ENCODE measurements at places on chromosomes 13 and 19. TPM values are rescaled to one million over a fixed set of nuclear protein-coding genes. Genes with fewer than 3 reads are reported as not detected.

DNA sequence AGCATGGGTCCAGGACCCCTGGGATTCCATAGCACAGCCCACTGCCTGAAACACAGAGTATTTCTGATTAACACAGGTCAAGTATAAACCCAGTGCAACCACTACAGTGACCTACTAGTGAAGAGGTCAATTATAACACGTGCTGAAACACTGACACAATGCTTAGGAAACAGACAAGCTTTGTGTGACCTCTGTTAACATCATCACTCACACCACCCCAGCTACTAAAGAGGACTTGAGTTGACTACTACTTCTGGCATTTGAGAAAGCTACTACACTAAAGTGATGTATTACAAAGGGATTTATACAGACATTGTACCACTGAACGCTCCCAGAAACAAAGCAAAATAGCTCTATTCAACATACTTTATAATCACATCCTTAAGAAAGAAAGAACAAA, 1935.9 kb upstream of the PCDH20 start:
- no peak for DNase-seq

DNA sequence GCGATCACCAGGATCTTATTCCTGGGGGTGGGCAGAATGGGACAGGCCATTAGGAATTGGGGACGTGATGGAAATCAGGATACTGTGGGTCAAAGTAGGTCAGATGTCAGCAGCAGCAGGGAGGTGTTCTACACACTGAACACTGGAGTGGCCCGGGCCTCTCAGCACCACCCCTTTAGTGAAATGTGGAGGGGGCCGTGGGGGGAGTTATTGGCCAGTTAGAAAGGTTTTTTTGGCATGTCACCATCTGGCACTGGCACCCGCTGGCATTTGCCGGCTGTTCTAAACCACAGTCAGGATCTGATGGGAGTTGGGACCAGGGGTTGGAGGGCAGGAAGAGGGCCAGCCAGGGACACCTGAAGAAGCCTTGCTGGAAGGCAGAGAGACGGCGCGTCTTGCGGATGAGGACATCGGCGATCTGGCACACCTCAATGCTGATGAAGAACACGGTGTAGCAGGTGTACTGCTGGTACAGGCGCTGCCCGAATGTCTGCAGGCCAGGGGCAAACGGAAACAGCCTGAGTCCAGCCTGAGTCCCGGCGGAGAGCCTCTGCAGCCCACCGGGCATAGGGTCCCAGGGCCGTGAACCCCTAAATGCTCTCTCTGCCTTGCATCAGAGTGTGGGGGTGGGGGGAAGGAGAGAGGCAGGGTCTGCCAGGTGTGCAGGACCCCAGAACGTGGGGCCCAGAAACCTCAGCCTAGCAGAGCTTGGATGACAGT, 5.8 kb downstream of the TMEM147 start:
- DNase-seq, result no peak

DNA sequence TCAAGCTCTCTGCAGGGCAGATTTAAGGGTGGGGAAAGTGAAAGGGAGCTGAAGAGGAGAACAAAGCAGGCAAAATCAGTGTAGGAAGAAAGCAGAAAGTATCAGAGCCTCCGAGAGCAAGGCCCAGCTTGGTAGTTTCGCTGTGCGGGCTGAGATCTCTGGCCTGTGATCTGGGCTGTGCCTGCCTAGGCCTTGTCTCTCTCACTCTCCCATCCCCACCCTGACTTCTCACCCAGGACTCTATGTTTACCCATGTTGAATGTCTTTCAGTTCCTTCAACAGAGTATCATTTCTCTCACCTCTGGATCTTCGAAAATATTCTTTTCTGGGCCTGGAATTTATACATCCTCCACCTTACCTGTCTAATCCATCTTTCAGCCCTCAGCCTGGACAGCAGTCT, 391.3 kb downstream of the FOXO1 start:
- DNase-seq, result no peak

DNA sequence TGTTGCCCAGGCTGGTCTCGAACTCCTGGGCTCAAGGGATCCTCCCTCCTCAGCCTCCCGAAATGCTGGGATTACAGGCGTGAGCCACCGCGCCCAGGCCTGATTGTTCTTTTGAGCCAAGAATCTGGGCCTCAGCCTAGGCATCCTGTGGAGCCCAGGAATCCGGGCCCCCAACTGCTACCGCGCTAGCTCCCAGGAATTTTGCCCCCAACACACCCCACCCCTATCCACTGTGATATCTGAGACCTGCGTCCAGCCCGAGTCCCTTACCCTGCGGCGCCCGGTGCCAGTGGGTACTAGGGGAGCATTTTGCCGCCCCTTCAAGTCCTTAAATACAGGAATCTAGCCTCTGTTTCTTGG, 838 bp upstream of the MYADM start:
- no peak for DNase-seq

GRCh38 chr19:12126707-12127106, 13.4 kb downstream of the ZNF20 start:
- DNase-seq, result peak; percentile 37

- DNase-seq, result peak; percentile 78
These were observed 1.4 kb downstream of the RNF126 start for GRCh38 chr19:661427-662196.

DNA sequence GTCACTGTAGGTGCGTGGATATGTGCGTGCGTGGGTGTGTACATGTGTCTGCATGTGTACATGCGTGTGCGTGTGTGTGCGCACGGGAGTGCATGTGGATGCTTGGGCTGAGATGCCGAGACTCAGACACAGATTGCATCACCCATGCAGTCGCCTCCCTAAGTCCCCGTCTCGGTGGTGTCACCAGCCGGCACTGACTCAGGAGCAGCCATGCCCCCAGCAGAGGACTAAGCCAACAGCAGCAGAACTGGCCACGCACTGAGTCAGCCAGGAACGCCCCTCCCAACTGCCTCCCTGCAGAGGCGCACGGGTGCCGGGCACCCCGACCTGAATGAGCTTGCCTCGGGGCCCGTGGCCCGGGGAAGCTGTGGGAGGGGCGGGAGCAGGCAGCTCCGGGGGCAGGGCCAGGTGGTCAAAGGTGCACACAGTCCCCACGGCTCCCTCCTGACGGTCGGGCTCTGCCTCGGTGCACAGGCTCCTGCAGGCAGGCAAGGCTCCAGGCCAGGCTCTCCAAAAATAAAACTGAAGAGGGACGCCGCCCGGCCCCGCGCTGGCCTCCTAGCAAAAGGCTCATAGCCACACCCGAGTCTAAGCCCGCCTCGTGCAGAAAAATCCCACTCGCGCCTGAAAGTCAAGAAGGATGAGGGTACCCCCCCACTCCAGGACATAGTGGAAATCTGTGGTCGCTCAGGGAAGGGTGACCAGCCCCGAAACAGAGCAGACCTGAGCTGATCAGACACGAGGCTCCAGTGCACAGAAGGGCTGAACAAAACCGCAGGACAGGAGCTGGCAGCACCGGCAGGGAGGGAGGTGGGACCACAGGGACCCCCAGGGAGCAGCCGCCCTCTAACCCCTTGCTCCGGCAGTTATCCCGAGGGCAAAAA, 49.2 kb downstream of the GADD45B start:
- DNase-seq, result no peak

- peak; percentile 55 for DNase-seq
These were observed 4.7 kb upstream of the IRS2 start for GRCh38 chr13:109790942-109791605.

GRCh38 chr13:95480131-95480545, 72.4 kb upstream of the CLDN10 start:
- DNase-seq, result no peak

DNA sequence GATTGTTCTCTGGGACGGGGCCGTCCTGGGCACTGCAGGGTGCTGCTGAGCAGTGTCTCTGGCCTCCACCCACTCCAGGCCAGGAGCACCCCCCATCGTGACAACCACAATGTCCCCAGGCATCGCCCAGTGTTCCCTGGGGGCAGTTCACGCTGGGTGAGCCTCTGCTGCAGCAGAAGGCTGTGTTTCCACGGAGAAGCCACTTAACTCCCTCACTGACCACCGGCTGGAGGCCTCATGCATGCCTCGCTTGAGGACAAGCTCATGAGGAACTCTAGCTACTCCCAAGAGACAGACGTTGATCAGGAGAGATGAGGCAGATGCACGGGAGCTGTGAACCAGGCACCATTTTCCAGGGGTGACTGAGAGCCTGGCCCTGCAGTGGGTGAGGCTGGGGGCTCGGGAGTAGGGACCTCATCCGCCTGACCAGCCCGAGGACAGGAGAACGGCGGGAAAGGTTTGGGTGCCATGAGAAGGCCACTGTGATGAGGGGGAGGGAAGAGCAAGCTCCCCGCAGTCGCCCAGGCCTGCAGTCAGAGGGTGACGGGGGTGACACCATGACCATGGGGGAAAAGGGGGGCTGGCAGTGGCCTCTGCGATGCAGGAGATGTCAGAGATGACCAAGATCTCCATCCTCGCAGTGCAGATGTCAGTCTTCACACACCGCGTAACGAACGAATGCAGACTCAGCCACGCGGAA, 5.1 kb downstream of the SLC39A3 start:
- DNase-seq, result no peak

DNA sequence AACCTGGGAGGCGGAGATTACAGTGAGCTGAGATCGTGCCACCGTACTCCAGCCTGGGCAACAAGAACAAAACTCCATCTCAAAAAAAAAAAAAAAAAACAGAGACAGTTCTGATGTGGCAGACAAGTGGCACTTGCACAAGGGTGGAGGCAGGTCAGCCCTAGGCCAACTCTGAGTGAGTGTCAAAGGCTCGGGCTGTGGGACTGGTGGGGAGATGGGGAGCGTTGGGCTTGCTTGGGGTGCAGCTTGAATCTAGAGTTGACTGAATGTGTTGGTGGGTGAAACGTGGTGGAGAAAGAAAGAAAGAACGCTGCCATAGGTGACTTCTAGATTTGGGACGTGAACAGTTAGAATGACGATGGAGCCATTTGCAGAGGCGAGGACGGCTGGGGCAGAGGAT, 121.3 kb upstream of the SPACA7 start:
- DNase-seq, result no peak

GRCh38 chr13:109235901-109236300, 550.5 kb downstream of the IRS2 start:
- DNase-seq, result no peak

GRCh38 chr13:114261328-114261965, 20.0 kb upstream of the UPF3A start:
- peak; percentile 30 for DNase-seq

GRCh38 chr13:114021464-114022308, 47.8 kb upstream of the C13orf46 start:
- DNase-seq, result no peak

DNA sequence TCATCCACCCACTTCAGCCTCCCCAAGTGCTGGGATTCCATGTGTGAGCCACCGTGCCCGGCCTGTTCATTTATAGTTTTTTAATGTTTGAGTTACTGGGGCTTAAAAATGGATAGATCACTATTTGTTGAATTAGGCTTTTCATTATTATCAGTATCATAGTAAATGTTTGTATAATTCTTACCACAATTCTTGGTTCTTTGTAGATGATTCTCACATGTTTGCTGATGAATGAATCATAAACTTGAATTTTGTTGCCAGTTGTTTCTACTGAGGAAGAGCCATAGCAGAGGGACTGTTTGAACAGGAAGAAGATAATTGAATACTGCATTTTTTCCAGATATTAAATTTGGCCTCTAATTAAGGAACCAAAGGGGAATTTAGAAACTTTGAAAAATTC, 2.6 kb upstream of the LPAR6 start:
- no peak for DNase-seq

- DNase-seq, result no peak
These were observed 102.8 kb downstream of the TEX29 start for GRCh38 chr13:111423168-111423785.

- DNase-seq, result no peak
These were observed 5.2 kb downstream of the LRRC4B start for GRCh38 chr19:50562996-50563395.

DNA sequence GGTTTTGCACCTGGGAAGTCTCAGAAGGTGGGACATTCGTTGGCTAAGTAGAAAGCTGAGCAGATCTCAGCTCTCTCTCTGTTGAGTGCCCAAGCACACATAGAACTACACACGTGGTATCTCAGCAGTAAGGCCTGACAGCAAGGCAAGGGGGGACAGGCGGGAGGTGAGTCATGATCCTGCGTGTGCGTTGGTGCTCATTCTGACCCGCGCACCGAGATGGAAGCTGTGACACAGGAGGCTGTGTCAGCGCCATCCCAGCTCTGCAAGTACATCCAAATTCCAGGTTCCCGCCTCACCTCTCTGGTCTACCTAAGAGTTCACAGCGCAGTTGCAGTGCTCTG, 135.7 kb downstream of the USP12 start:
- DNase-seq, result no peak

DNA sequence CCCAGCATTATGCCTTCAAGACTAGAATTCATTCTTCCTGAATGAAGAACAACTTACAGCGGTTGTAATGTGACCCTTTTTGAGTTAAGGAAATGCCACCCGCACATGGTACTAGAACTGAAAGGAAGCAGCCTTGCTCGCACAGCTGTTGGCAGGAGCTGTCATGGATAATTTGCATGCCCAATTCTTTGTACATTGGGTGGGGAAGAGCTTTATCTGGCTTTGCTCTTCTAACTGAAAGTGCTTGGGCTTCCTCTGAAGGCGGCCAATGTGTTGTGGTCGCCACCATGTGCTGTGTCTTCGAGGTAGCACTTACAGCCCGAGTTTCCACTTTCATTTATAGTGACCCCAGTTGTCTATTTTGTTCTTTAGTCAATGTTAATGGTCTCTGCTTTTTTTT, 3.4 kb downstream of the CCNE1 start:
- DNase-seq, result peak; percentile 65

- no peak for DNase-seq
These were observed 13.1 kb downstream of the CCDC97 start for GRCh38 chr19:41323023-41323422.

DNA sequence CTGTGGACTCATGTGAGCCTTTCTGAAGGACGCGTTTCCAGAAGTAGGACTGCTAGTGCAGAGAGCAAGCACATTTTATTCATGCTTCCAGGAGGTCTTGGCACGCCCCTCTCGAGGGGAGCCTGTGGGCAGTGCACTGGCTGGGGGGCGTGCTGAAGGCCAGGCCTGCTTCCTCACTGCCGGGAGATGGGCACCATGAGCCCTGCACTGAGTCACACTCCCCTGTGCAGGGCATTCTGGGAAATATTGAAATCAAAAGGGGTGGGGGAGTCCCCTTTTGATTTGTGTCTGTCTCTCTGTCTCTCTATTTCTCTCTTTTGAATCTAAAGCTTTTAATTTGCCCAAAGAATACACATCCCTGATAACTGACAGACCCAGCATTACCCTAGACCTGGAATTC, 34.0 kb downstream of the DPF1 start:
- DNase-seq, result no peak

GRCh38 chr13:20927596-20928257, 25.2 kb upstream of the XPO4 start:
- no peak for DNase-seq

- DNase-seq, result no peak
These were observed 229.0 kb upstream of the IPO5 start for GRCh38 chr13:97724450-97724849.

- DNase-seq, result no peak
These were observed 28.5 kb downstream of the SAFB start for GRCh38 chr19:5651361-5651760.

GRCh38 chr13:31890946-31891345, 140.6 kb upstream of the FRY start:
- DNase-seq, result no peak

DZIP1 gene
- total RNA-seq, result not detected

PRPF31 gene
- total RNA-seq, result 66.2 TPM

RFX1 gene
- total RNA-seq, result 33.3 TPM

WDR18 gene
- 50.5 TPM for total RNA-seq

KIR2DL4 gene
- not detected for total RNA-seq

ZNF99 gene
- total RNA-seq, result not detected

PSG1 gene
- not detected for total RNA-seq

RFPL4AL1 gene
- not detected for total RNA-seq

FGF14 gene
- not detected for total RNA-seq

ZNF177 gene
- total RNA-seq, result 2.8 TPM

PSG7 gene
- not detected for total RNA-seq

KXD1 gene
- total RNA-seq, result 88.5 TPM

CEACAM5 gene
- not detected for total RNA-seq

GGN gene
- 0.34 TPM for total RNA-seq

ZNF382 gene
- 24.8 TPM for total RNA-seq

BST2 gene
- total RNA-seq, result 59.7 TPM
